ENCODE measurements at places on chromosomes 1 and 21.

- DNase-seq = no peak
These were observed 146.6 kb downstream of the TLR5 start for GRCh38 chr1:222996310-222996975.

DNA sequence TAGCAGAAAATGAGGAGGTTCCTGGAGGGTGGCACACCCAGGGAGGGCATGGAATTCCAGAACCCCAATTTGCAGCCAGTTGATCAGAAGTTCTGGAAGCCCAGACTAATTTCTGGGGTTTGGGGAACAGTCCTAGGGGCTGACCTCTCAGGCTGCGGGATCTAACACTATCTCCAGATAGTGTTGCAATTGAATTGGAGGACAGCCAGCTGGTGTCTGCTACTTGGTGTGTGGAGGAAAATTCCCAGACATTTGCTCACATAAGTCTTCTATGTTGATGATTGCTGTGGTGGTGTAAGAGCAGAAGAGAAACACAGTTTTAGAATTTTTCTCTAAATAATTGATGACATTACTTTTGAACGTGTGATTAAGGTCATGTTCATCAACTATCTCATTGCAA is 154.3 kb upstream of the RNPC3 start:
- DNase-seq = no peak

- no peak for DNase-seq
These were observed 504.1 kb upstream of the ADGRL2 start for GRCh38 chr1:81296601-81297000.

DNA sequence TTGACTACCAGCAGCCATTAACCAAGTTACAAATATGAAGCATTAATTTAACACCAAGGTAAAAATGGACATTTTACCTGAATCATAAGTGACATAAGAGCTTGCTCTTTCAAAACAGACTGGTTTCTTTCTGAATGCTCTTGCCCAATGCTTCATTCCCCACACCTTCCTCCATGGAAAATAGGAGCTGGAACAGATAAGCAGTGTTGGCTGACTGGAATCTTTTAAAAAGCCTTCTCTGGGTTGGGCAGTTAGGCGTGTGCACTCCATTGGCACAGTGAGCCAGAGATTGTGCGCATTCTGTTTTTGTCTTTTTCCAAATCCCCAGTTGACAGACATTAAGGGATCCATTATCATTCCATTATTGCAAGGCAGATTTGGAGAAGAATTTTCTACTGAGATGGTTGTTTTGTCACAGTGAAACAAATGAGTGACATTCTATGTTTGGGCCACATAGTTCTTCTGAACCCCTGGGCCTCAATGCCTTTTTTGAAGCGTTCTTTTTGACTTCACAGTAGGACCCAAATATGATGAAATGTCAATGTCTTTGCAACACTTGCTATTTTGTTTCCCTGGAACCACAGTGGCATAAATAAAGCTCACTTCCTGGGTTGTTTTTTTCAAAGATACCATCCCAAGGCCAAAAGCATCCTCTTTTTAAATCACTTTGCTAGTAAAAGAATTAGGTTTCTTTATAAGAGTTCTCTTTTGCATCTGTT is 32.3 kb downstream of the LRRC8B start:
- DNase-seq = no peak

- DNase-seq = no peak
These were observed 53.0 kb downstream of the VANGL1 start for GRCh38 chr1:115694805-115695204.

GRCh38 chr1:206505702-206506355 is 1.5 kb upstream of the RASSF5 start:
- DNase-seq = no peak

DNA sequence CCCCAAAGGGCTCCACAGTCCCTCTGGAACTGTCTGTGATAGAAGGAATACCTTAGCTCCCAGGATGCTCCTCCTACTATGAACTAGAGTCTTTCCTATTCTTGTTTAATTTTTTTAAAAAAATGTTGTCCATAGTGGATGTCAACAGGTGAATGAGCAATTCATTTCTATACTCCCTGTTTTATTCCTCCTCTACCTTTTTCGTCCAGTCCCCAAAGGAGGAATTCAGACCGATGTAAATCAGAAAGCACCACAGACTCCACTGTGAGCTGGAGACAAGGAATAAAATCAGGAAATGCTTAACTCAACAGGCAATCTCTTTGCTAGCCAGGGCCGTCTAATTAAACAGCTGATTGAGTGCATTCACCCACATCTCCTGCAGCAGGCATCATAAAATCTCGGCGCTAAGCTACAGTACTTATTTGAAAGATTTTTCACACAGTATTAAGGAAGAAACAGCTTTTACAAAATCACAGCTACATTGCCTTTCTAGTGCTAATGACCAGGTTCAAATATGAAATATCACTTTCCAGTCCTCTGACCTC is 381.6 kb downstream of the SIPA1L2 start:
- DNase-seq = no peak

DNA sequence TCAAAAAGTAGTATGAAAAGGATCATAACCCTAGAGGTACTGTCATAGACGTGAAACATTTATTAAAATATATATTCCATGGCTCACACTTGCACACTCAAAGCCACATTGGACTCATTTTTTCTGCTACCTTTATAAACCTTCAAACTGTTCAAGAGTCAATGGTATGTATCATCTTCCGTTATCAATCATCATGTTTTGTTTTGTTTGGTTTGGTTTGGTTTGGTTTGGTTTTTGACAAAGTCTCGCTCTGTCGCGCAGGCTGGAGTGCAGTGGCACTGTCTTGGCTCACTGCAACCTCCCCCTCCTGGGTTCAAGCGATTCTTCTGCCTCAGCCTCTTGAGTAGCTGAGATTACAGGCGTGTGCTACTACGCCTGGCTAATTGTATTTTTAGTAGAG is 1.8 kb downstream of the IFNAR2 start:
- no peak for DNase-seq

GRCh38 chr1:188023206-188023605 is 1194.5 kb downstream of the PLA2G4A start:
- DNase-seq = no peak

GRCh38 chr1:233140499-233140898 is 155.0 kb downstream of the PCNX2 start:
- DNase-seq = no peak

GRCh38 chr1:37570528-37571334 is 14.0 kb downstream of the DNALI1 start:
- DNase-seq = no peak

DNA sequence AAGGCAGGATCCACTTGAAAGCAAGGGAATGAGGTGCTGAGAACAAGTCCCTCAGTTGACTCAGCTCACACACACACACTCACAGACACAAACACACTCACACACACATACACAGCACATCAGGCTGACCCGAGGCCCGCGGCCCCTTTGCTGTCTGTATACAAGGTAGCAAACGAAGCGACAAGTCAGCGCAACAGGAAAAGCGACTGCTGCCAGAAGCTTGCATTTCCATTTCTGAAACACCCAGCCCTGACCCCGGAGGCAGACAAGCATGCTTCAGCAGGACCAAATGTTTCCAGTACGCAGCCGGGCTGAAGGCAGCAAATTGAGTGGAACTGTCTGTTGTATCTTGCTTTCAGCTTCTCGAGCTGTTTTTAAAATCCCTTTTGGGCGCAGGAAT is 501.6 kb downstream of the NPHP4 start:
- no peak for DNase-seq

- no peak for DNase-seq
These were observed 65.2 kb upstream of the KCNE2 start for GRCh38 chr21:34298534-34299167.

DNA sequence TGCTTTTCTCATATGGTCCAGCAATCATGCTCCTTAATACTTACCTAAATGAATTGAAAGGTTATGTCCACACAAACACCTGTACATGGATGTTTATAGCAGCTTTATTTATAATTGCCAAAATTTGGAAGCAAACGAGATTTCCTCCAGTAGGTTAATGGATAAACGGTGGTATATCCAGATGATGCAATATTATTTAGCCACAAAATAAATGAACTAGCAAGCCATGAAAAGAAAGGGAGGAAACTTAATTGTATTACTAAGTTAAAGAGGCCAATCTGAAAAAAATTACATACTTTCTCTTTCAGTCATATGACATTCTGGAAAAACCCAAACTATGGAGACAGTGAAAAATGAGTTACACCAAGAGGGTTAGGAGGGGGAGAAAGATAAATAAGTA is 76.3 kb upstream of the LRRC7 start:
- no peak for DNase-seq
